ENCODE measurements at places on chromosomes 4 and X. TPM values are rescaled to one million over a fixed set of nuclear protein-coding genes. Genes with fewer than 3 reads are reported as not detected.

The MEPE gene
- polyA plus RNA-seq, result not detected

The DIPK2B gene
- polyA plus RNA-seq, result 0.15 TPM

The SLC10A6 gene
- not detected for polyA plus RNA-seq

The SH3TC1 gene
- polyA plus RNA-seq, result 9.0 TPM

The IL13RA2 gene
- 27.9 TPM for polyA plus RNA-seq

The LIMCH1 gene
- polyA plus RNA-seq, result 40.5 TPM

The RPS6KA6 gene
- polyA plus RNA-seq, result 8.5 TPM

The HSFX2 gene
- 1.4 TPM for polyA plus RNA-seq

The GABRG1 gene
- not detected for polyA plus RNA-seq

The TBCK gene
- 8.3 TPM for polyA plus RNA-seq

The ACOX3 gene
- 33.6 TPM for polyA plus RNA-seq

The FRMD7 gene
- 1.0 TPM for polyA plus RNA-seq

The PUDP gene
- 4.8 TPM for polyA plus RNA-seq

The POF1B gene
- 8.6 TPM for polyA plus RNA-seq

The SLC4A4 gene
- polyA plus RNA-seq, result 0.13 TPM

The CDX4 gene
- not detected for polyA plus RNA-seq

The ARR3 gene
- not detected for polyA plus RNA-seq

The ERAS gene
- polyA plus RNA-seq, result 0.69 TPM

The HPGD gene
- polyA plus RNA-seq, result 1.6 TPM

The HTN1 gene
- polyA plus RNA-seq, result not detected

The AREG gene
- polyA plus RNA-seq, result 1.4 TPM

The SATL1 gene
- polyA plus RNA-seq, result not detected

The NPNT gene
- 76.1 TPM for polyA plus RNA-seq

The ALB gene
- polyA plus RNA-seq, result 3.8 TPM

The NALF2 gene
- not detected for polyA plus RNA-seq

The FABP2 gene
- 0.05 TPM for polyA plus RNA-seq

The DDX3X gene
- polyA plus RNA-seq, result 133 TPM

The NEUROG2 gene
- not detected for polyA plus RNA-seq

The SPANXD gene
- polyA plus RNA-seq, result not detected

The CXCL9 gene
- 4.4 TPM for polyA plus RNA-seq

The KLF8 gene
- polyA plus RNA-seq, result 20.7 TPM

The PAGE5 gene
- polyA plus RNA-seq, result not detected

The GPR50 gene
- polyA plus RNA-seq, result 0.18 TPM

The PGAM4 gene
- polyA plus RNA-seq, result not detected

The JADE3 gene
- 2.4 TPM for polyA plus RNA-seq

The MND1 gene
- not detected for polyA plus RNA-seq

Measured in aorta (tissue), 5 donors.